ENCODE measurements at places on chromosomes 11 and 22. TPM values are rescaled to one million over a fixed set of nuclear protein-coding genes. Genes with fewer than 3 reads are reported as not detected.

- DNase-seq = no peak
Measured at GRCh38 chr11:66324664-66325063, 7.8 kb upstream of the CD248 start.

DNA sequence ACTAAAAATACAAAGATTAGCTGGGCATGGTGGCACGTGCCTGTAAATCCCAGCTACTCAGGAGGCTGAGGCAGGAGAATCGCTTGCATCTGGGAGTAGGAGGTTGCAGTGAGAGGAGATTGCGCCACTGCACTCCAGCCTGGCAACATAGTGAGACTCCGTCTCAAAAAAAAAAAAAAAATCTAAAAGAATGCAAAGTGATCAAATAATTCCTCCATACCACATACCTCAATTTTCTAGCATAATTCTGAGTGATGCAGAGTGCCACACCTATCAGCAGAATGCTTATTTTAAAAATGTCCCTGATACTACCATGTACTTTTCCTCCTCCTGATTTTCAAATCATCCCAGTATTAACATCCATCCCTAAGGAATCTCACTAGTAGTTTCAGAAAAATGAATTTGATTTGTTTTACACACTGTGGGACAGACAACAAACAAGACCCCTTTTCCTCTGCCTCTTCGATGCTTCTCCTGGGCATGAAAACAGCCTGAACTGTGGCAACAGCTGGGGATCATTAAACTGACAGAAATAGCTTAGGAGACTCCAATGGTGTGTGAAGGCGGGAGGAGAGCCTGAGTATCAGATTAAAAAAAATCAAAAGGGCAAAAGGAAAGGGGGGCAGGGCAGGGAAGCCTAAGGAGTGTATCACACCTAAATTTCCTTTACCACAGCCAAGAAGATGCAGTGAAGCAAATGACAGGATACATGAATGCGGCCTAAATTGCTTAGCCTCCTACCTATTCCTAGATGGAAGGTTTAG, 114.7 kb downstream of the SGSM3 start:
- no peak for DNase-seq

The RIC3 gene
- 23.7 TPM for total RNA-seq

GRCh38 chr11:65087216-65087615, 3.2 kb downstream of the ZFPL1 start:
- DNase-seq = no peak

- no peak for DNase-seq
Measured at GRCh38 chr11:10893714-10894151, 35.9 kb upstream of the ZBED5 start.

- DNase-seq = peak; percentile 81
Measured at GRCh38 chr22:36435516-36436415, 45.7 kb downstream of the TXN2 start.

DNA sequence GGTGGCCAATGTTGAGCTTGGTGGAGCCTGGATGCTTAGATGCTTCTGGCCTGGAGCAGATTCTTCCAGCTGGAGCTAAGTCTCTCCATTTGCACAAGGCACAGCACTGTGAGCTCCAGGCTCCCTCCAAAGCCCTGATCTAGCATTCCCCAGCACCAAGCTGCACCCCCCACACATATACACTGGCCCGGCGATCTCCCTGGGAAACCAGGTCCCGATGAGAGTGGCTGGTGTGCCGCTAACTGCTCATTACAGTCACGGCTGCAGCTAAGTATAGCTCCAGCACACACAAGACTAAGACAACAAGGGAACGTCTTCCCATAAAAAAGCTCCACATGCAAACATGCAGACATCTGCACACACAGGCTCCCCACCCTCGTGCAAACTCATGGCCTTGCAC, 17.6 kb downstream of the KCNC1 start:
- no peak for DNase-seq

- no peak for DNase-seq
Measured at GRCh38 chr11:114090225-114090910, 30.9 kb downstream of the ZBTB16 start.

GRCh38 chr11:61907871-61908729, 9.3 kb downstream of the RAB3IL1 start:
- no peak for DNase-seq

GRCh38 chr11:1152316-1153104, 5.2 kb upstream of the MUC5AC start:
- DNase-seq = peak; percentile 28

GRCh38 chr11:104148706-104149105, 15.2 kb downstream of the PDGFD start:
- no peak for DNase-seq

The UBQLN3 gene
- total RNA-seq = not detected

The MMP20 gene
- not detected for total RNA-seq

- peak; percentile 64 for DNase-seq
Measured at GRCh38 chr11:65078151-65078550, 5.7 kb downstream of the CDCA5 start.

GRCh38 chr11:96906476-96906875, 516.7 kb downstream of the JRKL start:
- DNase-seq = no peak

The MYOD1 gene
- not detected for total RNA-seq

GRCh38 chr11:112983887-112984286, 22.7 kb downstream of the NCAM1 start:
- DNase-seq = no peak

GRCh38 chr22:45240810-45241631, at the start of gene KIAA0930:
TSS of gene KIAA0930 (minus strand) at chr22:45240894. CDS start at chr22:45240703, 191 bp downstream.
- peak; percentile 90 for DNase-seq

GRCh38 chr11:1102221-1102971, 27.7 kb downstream of the MUC2 start:
- DNase-seq = no peak

The SLCO2B1 gene
- total RNA-seq = not detected

- no peak for DNase-seq
Measured at GRCh38 chr22:28249402-28249801, 330.3 kb upstream of the PITPNB start.

DNA sequence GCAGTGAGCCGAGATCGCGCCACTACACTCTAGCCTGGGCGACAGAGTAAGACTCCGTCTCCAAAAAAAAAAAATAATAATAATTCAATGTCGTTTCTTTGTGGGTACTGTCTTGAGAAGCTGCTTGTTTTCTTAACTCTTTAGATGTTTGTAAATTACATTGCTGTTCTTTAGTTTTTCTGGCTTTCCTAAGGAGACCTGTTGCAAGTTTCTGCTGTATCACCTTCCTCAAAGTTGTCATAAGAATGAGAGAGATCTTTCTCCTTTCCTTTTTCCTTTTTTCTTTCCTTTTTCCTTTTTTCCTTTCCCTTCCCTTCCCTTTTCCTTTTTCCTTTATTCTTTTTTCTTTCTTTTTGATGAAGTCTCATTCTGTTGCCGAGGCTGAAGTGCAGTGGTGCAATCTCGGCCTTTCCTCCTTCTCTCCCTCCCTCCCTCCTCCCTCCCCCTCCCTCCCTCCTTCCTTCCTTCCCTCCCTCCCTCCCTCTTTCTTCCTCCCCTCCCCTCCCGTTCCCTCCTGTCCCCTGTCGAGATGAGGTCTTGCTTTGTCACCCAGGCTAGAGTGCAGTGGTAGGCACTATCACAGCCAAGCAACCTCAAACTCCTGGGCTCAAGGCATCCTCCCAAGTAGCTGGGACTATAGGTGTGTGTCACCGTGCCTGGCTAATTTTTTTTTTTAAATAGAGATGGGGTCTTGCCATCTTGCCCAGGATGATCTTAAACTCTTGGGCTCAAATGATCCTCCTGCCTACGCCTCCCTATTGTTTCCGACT, 15.3 kb downstream of the HIPK3 start:
- no peak for DNase-seq

The POGLUT3 gene
- total RNA-seq = 13.1 TPM

- DNase-seq = no peak
Measured at GRCh38 chr11:65636108-65637031, 1.5 kb upstream of the SIPA1 start.

DNA sequence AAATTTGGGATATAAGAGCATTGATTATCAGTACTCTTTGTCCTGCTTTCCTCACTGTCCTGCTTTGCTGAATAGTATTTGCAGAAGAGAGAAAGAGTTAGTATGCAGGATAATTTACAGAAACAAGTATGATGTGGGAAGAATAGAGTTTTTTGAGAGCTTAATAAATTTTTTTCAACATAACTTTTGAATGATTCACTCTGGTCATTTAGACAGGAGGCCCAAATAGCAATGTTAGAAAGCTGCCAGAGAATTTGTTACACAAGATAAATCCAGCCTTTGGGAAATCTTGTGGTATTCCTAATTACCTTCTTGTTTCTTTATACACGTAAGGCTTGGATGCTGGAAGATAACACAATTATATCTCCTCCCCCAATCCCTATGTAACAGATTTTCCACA, 484.6 kb downstream of the CNTN5 start:
- DNase-seq = no peak

The DDI1 gene
- total RNA-seq = not detected

The AGBL2 gene
- 4.3 TPM for total RNA-seq

DNA sequence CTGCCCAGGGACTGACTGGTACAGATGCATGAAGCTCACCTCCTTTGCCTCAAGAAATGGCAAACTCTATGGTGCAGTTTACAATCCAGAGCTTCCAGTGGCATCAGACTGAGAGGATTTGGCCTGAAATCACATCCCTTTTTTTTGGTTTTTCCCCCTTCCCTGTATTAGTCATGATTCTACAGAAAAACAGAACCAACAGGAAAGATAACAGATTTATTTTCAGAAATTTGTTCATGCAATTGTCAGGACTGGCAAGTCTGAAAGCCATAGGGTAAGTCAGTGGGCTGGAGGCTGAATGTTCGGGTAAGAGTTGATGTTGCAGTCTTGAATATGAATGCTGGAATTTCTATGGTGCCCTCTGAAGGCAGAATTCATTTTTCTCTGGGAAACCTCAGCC, 12.0 kb upstream of the ZDHHC13 start:
- no peak for DNase-seq

DNA sequence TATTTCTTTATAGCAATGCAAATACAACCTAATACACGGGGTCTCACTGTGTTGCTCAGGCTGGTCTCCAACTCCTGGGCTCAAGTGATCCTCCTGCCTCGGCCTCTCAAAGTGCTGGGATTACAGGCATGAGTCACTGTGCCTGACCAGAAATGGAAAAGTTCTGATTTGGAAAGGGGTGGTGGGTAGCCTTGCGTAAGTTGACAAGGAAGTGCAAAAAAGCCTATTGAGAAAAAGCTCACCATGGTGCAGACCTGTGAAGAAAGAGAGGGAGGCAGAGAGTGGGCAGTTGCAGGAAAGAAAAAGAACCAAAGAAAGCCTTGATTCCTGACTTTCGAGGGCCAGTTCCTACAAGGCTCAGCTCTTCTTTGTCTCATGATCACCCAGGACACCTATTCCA, 27.1 kb downstream of the AGBL2 start:
- no peak for DNase-seq

The XNDC1N gene
- 11.0 TPM for total RNA-seq

DNA sequence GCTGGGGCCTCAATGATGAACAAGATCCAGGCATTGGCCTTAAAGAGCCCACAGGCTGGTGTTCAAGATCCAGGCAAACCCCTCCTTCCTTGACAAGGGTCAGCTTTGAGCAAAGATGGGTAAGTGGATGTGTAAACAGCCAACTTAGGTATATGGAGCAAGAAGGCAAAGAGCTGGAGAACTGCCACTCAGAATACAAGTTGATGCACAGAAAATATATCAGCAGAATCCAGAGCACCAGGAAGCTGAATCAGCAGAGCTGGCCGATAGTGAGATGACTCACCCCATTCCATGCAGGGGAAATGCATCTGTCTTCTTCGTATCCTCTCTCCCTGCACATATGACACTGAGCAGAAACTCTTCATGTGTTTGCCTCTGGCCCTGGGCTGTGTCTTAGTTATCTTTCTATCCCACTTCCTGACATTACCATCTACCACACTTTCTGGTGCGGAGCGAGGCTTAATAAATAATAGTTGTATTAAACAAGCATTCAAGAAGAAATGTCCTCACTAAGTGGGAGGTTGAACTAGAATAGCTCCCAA, 57.8 kb downstream of the ENDOD1 start:
- DNase-seq = no peak

GRCh38 chr11:59158206-59159068, 13.5 kb upstream of the DTX4 start:
- DNase-seq = peak; percentile 66

DNA sequence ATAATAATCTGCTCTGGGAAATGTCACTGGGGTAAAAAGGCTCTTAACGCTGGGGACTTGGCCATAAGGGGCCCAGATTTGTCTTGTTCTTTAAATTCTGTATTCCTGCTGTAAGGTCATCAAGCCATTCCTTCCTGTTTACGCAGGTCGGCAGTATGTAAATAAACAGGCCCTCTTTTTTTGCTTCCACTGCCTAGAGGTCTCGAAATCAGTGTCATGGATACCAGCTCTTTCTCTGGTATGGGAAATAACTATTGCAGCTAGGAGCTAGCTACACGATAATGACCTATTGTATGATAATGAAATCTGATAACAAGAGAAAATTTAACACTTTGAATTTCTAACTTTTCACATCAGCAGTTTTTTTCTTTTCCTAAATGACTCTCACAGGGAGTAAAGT, 209.2 kb upstream of the NARS2 start:
- no peak for DNase-seq

- no peak for DNase-seq
Measured at GRCh38 chr22:43036282-43036829, 21.4 kb upstream of the PACSIN2 start.

The RHOG gene
- total RNA-seq = 24.9 TPM

Measured in H9 (cell line).